ENCODE measurements at places on chromosomes 1 and 21. TPM values are rescaled to one million over a fixed set of nuclear protein-coding genes. Genes with fewer than 3 reads are reported as not detected.

DNA sequence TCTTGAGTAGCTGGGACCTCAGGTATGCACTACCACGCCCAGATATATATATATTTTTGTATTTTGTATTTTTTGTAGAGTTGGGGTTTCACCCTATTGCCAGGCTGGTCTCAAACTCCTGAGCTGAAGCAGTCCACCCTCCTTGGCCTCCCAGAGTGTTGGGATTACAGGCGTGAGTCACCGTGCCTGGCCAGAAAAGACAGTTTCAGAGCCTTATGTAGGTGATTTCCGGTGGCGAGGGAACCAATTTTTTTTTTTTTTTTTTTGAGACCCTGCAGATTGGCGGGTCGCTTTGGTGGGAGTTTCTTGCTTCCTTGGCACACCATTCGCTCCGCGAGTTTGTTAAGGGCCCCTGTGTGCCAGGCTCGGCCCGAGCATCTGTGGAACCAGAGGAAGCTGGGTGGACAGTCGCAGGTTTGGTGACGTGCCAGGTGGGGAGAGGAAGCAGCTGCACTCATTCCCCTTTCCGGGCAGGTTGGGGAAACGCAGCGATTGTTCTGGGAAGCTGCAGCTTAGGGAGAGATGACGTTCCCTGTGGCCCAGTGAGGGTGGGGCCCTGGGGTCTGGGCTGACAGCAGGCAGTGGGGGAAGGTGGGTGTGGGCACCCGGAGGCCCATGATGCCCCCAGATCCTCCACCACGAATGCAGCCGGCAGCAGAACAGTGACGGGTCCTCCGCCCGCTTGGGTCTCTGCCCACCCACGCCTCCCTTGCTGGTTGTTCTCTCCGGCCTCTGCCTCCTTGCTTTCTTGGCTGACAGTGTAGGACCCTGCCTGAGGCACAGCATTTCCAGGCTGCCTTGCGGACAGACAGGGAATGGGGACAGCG, 25.1 kb downstream of the SPSB1 start:
- no peak for DNase-seq

DNA sequence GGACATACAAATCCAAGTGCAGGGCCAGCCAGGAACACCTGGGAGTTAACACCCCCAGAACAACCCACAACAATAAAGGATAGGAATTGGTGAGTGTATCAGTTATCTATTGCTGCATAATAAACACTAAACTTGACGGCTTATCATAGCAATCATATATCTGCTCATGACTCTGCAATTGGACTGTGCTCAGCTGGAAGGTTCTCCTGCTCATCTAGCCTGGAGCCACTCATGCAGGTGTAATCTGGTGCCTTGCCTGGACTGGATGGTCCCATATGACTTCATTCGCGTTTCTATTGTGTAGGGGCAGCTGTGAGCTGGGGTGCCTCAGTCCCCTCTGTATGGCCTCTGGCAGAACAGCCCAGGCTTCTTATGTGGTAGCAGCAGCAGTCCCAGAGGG, 76.3 kb upstream of the KLHDC7A start:
- no peak for DNase-seq

The WNT4 gene
- total RNA-seq = 0.24 TPM

The TEX38 gene
- total RNA-seq = not detected

GRCh38 chr1:244112636-244113035, 61.6 kb downstream of the ZBTB18 start:
- DNase-seq = no peak

- peak; percentile 85 for DNase-seq
Observed at GRCh38 chr1:22814176-22815042, 103.8 kb downstream of the EPHB2 start.

DNA sequence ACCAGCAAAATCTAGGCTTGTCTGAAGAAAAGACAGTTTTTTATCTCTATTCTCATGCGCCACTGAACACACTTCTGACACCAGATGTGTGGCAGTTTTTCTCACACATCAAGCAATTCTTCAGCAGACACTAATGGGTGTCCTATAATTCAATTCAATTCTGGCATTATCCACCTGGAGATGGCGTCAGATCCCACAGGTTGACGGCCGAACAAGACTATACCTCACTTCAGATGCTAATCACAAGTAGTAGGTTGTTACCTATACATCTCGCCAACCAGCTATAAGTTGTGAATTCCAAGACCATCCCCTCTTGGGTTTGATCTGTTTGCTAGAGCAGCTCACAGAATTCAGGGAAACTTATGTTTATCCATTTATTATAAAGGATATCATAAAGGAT, 89.9 kb upstream of the ARTN start:
- DNase-seq = no peak

DNA sequence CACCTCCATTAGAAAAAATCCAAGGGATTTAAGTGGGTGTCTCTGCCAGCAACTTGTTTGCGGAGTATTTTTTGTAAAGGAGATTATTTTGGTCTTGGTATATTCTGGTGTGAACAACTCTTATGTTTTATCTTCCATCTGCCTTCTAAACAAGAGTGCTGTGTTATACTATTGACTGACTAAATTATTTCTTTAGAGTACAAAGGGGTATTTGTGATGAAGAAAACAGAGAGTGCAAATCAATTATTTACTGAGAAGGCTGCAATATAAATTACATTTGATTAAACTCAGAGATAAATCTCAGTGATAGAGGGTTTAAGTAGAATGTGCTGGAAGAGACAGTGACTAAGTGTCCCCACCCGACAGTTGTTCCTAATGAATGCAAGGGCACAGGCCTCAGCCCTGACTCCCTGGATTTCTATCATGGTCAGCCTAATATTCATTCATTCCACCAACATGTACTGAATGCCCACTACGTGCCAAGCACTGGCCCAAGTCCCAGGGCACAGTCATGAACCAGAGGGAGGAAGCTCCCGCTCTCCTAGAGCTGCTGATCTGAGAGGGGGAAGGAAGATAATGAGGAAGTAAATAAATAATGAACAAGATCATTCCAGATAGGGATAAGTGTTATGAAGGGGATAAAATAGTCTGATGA, 196.9 kb upstream of the C8B start:
- DNase-seq = peak; percentile 43

Data from right cardiac atrium (tissue), 5 donors.